ENCODE measurements at places on chromosomes 2 and 18. TPM values are rescaled to one million over a fixed set of nuclear protein-coding genes. Genes with fewer than 3 reads are reported as not detected.
A peak's percentile ranks its signal among the peaks of the same experiment; 100 is the strongest.

The TMEM17 gene
- not detected for total RNA-seq

The TEX44 gene
- total RNA-seq: not detected

The ZNF804A gene
- total RNA-seq: not detected

The CROCC2 gene
- total RNA-seq: not detected

The IL36A gene
- not detected for total RNA-seq

The IL1R1 gene
- 1.5 TPM for total RNA-seq

GRCh38 chr2:230220347-230220969 lies 674 bp upstream of the SP110 start:
- no peaks in the 10 kb centered on the region for H3K27me3 ChIP-seq
- H3K27ac ChIP-seq: peak overlapping the region; percentile 91
- H3K4me1 ChIP-seq: peaks cover 78% of the 10 kb centered on the region
- no peak for DNase-seq
- H3K36me3 ChIP-seq: peaks cover 27% of the 10 kb centered on the region
- peak overlapping the region; percentile 94 for H3K4me3 ChIP-seq

- no peaks in the 10 kb centered on the region for H3K4me1 ChIP-seq
- no peak for DNase-seq
- peaks cover 10% of the 10 kb centered on the region for H3K27me3 ChIP-seq
- H3K36me3 ChIP-seq: no peaks in the 10 kb centered on the region
- H3K4me3 ChIP-seq: no peak overlapping the region
Observed at GRCh38 chr2:148590612-148591011, 53.9 kb upstream of the EPC2 start.

DNA sequence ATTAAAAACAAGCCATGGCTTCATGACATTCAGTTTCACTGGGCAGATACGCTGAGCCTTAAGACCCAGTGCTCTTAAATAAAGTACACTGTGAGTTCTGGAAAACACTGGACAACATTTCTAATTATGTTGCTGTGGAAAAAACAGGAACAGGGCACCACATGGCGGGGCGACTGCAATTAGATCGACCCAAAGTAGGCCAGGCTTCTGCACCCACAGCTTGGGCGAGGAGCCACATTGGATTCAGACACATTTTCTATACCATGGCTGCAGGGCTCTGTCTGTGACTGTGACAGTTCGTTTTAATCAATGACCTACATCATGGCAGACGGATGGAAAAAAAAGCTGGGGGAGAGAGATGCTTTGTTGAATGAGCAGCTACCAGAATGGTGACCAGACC lies 227.2 kb upstream of the HS6ST1 start:
- no peaks in the 10 kb centered on the region for H3K27me3 ChIP-seq
- DNase-seq: no peak
- no peaks in the 10 kb centered on the region for H3K4me1 ChIP-seq
- H3K27ac ChIP-seq: no peak overlapping the region
- H3K4me3 ChIP-seq: no peak overlapping the region
- no peaks in the 10 kb centered on the region for H3K36me3 ChIP-seq

- H3K4me3 ChIP-seq: no peak overlapping the region
- H3K4me1 ChIP-seq: peaks cover 36% of the 10 kb centered on the region
- H3K36me3 ChIP-seq: peaks cover 4% of the 10 kb centered on the region
- no peaks in the 10 kb centered on the region for H3K27me3 ChIP-seq
- DNase-seq: no peak
- H3K27ac ChIP-seq: no peak overlapping the region
Observed at GRCh38 chr18:75067996-75068645, 140.8 kb downstream of the PTGR3 start.

DNA sequence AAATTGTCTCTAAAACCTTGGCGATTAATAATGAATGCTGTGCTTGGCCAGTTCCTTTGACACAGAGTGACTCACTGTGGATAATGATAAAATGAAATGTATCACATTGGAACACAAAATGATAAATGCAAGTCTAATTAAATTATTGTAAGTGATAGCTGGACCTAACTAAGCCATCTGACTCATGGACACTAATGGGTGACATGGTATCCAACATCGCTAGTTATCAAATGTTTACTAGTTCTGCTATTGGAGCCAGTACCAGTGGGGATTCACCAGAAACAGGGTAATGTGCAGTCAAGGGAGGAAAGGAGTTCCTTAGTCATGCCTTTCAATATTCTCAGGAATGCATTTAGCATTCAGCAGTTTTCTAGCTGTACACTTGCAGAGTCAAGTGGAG lies 736.3 kb upstream of the ACVR2A start:
- H3K27ac ChIP-seq: no peak overlapping the region
- H3K4me3 ChIP-seq: no peak overlapping the region
- H3K36me3 ChIP-seq: no peaks in the 10 kb centered on the region
- no peaks in the 10 kb centered on the region for H3K4me1 ChIP-seq
- H3K27me3 ChIP-seq: peaks cover 2% of the 10 kb centered on the region

DNA sequence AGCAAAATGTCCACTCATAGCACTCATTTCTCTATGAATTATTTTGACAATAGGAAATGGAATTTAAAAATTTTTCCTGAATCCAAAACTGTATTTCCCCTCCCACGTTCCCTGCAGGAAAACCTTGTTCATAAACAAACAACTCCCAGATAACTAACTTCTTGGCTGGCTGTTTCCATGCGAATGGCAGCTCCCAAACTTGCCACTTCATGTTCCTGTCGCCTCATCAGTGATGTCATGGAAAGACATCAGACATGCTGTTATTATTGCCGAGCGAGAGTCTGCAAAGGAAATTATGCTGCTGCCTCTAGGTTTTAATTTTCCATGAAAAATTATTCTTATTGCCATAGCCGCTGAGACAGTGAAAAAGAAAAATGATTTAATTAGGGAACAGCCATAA lies 117.0 kb upstream of the RIOK3 start:
- H3K27me3 ChIP-seq: no peaks in the 10 kb centered on the region
- no peak for DNase-seq
- no peak overlapping the region for H3K27ac ChIP-seq

DNA sequence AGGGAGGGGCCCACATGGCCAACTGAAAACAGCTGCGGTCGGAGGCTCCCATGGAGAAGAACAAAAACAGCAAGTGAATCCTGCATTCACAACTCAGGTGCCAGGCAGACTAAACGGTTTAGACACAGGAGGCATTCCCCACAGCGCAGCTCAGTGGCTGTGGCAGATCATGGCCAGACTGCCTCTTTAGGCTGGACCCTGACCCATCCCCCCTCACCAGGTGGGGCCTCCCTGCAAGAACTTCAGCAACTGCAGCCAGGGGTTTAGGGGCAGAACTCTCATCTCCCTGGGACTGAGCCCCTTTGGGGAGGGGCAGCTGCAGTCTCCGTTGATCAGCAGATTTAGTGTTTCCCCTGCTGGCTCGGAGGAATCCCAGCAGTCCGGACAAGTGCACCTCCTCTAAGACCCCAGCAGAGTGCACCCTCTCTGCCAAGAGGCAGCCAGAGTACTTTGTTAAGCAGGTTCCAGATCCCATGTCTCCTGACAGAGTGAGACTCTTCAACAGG lies 346.7 kb downstream of the SS18 start:
- H3K4me3 ChIP-seq: no peak overlapping the region
- DNase-seq: no peak
- H3K27me3 ChIP-seq: no peaks in the 10 kb centered on the region
- H3K4me1 ChIP-seq: no peaks in the 10 kb centered on the region
- H3K36me3 ChIP-seq: no peaks in the 10 kb centered on the region
- H3K27ac ChIP-seq: no peak overlapping the region

DNA sequence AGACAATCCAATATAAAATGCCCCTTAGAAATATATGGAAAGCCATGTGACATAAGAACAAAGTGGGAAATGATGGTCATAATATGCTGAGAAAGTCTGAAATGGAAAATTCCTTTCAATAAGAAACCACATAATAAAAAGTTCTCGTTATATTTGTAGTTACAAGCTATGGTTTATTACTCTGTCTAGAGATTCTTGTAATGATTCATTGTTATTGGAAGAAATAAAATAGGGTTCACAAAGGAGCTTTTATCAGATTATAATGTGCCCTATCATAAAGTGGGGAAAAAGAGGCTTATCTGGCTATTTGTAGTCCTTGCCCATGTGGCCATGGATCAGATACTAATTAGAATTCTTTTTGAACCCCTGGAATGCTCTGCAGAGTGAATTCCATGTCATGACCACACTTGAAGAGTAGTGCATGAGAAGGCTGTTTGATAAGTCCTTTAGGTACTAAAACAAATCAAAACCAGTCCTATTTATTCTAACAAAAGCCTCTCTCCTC lies 420.7 kb upstream of the NRP2 start:
- H3K36me3 ChIP-seq: no peaks in the 10 kb centered on the region
- peaks cover 6% of the 10 kb centered on the region for H3K27me3 ChIP-seq
- no peak overlapping the region for H3K4me3 ChIP-seq
- no peak overlapping the region for H3K27ac ChIP-seq
- no peak for DNase-seq
- H3K4me1 ChIP-seq: no peaks in the 10 kb centered on the region

DNA sequence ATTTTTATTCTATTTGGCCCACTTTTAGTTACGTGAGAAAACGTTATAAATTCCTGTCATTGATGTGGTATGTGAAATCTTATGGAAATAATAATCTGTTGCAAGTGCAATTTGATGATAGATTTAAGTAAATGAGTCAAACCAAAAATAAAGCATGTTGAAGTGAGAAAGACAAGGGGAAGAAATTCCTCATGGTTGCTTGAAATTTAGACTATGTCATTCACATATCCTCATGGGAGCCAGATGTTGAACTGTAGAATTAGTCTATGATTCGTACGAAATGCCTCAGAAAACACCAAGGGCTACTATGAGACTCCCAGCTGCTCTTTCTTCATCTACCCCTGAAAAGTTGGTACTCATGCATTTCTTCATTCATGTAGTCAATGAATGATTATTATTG lies 55.7 kb downstream of the KLHL14 start:
- H3K27ac ChIP-seq: no peak overlapping the region
- no peak overlapping the region for H3K4me3 ChIP-seq
- no peak for DNase-seq
- H3K4me1 ChIP-seq: no peaks in the 10 kb centered on the region

DNA sequence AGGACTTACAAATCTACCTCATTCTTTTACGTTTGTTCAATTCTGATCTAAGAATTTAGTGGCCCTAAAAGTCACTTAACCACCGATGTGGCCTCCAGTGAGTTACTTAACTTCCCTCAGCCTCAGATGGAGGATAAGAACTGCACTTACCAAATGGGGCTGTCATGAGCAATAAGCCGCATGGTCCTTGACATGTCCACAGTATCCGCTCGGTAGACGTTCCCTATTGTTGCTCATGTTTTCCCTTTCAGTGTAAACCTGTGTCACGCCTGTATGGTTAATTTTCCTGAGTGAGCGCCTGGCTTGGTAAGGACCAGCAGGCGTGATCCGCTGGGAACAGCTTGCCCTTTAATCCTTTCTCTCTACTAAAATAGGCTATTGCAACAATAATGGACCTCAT lies 20.3 kb downstream of the SEC11C start:
- H3K27me3 ChIP-seq: no peaks in the 10 kb centered on the region
- no peaks in the 10 kb centered on the region for H3K4me1 ChIP-seq
- peaks cover 35% of the 10 kb centered on the region for H3K36me3 ChIP-seq
- no peak for DNase-seq

GRCh38 chr18:5103693-5104092 lies 93.4 kb downstream of the AKAIN1 start:
- H3K27ac ChIP-seq: no peak overlapping the region
- H3K4me3 ChIP-seq: no peak overlapping the region
- DNase-seq: no peak
- H3K27me3 ChIP-seq: no peaks in the 10 kb centered on the region
- no peaks in the 10 kb centered on the region for H3K4me1 ChIP-seq
- no peaks in the 10 kb centered on the region for H3K36me3 ChIP-seq

DNA sequence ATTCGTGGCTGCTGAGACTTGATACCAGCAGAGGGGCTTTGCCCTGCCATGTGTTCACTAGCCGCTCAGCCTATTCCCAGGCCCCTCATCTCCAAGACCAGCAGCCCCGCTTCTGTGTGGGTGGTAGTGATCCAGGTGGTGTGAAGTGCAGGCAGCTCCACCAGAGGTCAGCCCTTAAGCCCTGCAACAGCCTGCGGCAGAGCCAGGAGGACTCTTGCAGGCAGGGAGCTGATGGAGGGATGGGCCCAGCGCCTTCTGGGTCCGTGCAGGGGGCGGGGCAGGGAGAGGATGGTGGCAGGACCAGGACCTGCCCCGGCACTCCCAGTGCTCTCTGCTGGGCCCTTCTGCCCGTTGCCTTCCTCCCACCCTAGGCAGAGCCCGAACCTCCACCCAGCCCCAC lies 162.0 kb downstream of the SH3BP4 start:
- H3K4me1 ChIP-seq: no peaks in the 10 kb centered on the region
- H3K4me3 ChIP-seq: no peak overlapping the region
- peaks cover 11% of the 10 kb centered on the region for H3K27me3 ChIP-seq
- no peak for DNase-seq
- H3K36me3 ChIP-seq: no peaks in the 10 kb centered on the region

GRCh38 chr18:44816477-44816876 lies 135.8 kb downstream of the SETBP1 start:
- peaks cover 9% of the 10 kb centered on the region for H3K4me1 ChIP-seq
- peaks cover 11% of the 10 kb centered on the region for H3K27me3 ChIP-seq
- H3K4me3 ChIP-seq: no peak overlapping the region
- no peak overlapping the region for H3K27ac ChIP-seq

- no peak overlapping the region for H3K27ac ChIP-seq
- no peak for DNase-seq
- H3K36me3 ChIP-seq: no peaks in the 10 kb centered on the region
- H3K4me3 ChIP-seq: no peak overlapping the region
- H3K4me1 ChIP-seq: no peaks in the 10 kb centered on the region
Observed at GRCh38 chr2:220835583-220835982, 736.5 kb downstream of the EPHA4 start.

DNA sequence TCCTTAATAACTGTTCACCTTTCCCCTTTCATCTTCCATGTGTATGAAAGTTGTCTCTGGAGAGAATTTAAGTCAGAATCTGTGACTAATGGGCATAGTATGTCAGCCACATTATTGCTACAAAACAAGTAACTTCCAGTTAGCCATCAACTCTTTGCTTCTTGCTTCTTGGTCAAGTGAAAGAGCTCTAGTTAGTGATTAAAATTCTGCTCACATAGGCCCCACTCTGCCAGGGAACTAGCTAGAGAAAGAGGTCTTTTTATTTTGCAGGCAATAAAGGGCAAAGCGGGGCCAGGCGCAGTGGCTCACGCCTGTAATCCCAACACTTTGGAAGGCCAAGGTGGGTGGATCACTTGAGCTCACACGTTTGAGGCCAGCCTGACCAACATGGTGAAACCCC lies 64.6 kb downstream of the COLEC12 start:
- H3K4me3 ChIP-seq: no peak overlapping the region
- no peaks in the 10 kb centered on the region for H3K36me3 ChIP-seq
- no peaks in the 10 kb centered on the region for H3K4me1 ChIP-seq
- H3K27ac ChIP-seq: no peak overlapping the region

- no peak overlapping the region for H3K4me3 ChIP-seq
- no peak overlapping the region for H3K27ac ChIP-seq
- DNase-seq: no peak
- H3K27me3 ChIP-seq: no peaks in the 10 kb centered on the region
- H3K36me3 ChIP-seq: no peaks in the 10 kb centered on the region
Observed at GRCh38 chr18:25881149-25881548, 209.3 kb downstream of the SS18 start.

- H3K36me3 ChIP-seq: no peaks in the 10 kb centered on the region
- H3K27me3 ChIP-seq: no peaks in the 10 kb centered on the region
- H3K4me1 ChIP-seq: no peaks in the 10 kb centered on the region
Observed at GRCh38 chr2:72300147-72300684, 152.6 kb upstream of the CYP26B1 start.
